Mucosa of descending colon (tissue), 3 donors: ENCODE measurements at places on chromosomes 12 and 14. TPM values are rescaled to one million over a fixed set of nuclear protein-coding genes. Genes with fewer than 3 reads are reported as not detected.

The DBX2 gene
- total RNA-seq: not detected

The PPP2R5E gene
- total RNA-seq: 54.1 TPM

The GPR84 gene
- total RNA-seq: 1.7 TPM

The HCAR1 gene
- total RNA-seq: 0.09 TPM

The TROAP gene
- 18.8 TPM for total RNA-seq

The RNASE13 gene
- total RNA-seq: not detected

The TNS2 gene
- total RNA-seq: 22.6 TPM

The TAS2R42 gene
- not detected for total RNA-seq

The AICDA gene
- total RNA-seq: not detected

The PWP1 gene
- total RNA-seq: 22.4 TPM

The TAS2R9 gene
- not detected for total RNA-seq

The KRT2 gene
- total RNA-seq: not detected

The SCN8A gene
- 5.2 TPM for total RNA-seq

The ZBTB42 gene
- 6.5 TPM for total RNA-seq

The CCDC177 gene
- not detected for total RNA-seq

The SRRM4 gene
- 0.32 TPM for total RNA-seq

The TPPP2 gene
- total RNA-seq: not detected

The CYP46A1 gene
- total RNA-seq: 1.0 TPM

The BMP4 gene
- total RNA-seq: 16.0 TPM

The HECTD1 gene
- 160 TPM for total RNA-seq

The KIF5A gene
- 0.61 TPM for total RNA-seq

The MFAP5 gene
- 10.7 TPM for total RNA-seq

The KCNMB4 gene
- 0.52 TPM for total RNA-seq

The NPAS3 gene
- total RNA-seq: 2.0 TPM

The RDH12 gene
- not detected for total RNA-seq

The RNASE7 gene
- 0.32 TPM for total RNA-seq

The SENP1 gene
- total RNA-seq: 12.7 TPM

The OR4E2 gene
- not detected for total RNA-seq

The FAM222A gene
- 4.4 TPM for total RNA-seq

The IL31 gene
- total RNA-seq: not detected

The B4GALNT3 gene
- total RNA-seq: 94.9 TPM

The G2E3 gene
- 14.9 TPM for total RNA-seq

The NR2C1 gene
- total RNA-seq: 27.8 TPM

The NYNRIN gene
- total RNA-seq: 15.8 TPM

The PMCH gene
- total RNA-seq: not detected

The GUCY2C gene
- 33.2 TPM for total RNA-seq

The RFX4 gene
- total RNA-seq: not detected

The PKP2 gene
- 147 TPM for total RNA-seq

The TEX22 gene
- 0.95 TPM for total RNA-seq

The SOCS2 gene
- total RNA-seq: 40.7 TPM

The BCL2L14 gene
- 74.4 TPM for total RNA-seq

The ADCY6 gene
- total RNA-seq: 207 TPM

The GALNT8 gene
- 7.9 TPM for total RNA-seq

The TMEM229B gene
- 12.6 TPM for total RNA-seq

The GPD1 gene
- 1.7 TPM for total RNA-seq

The TMTC1 gene
- total RNA-seq: 49.1 TPM

The DEGS2 gene
- total RNA-seq: 6.2 TPM

The SOAT2 gene
- not detected for total RNA-seq

The LRP1-AS gene
- not detected for total RNA-seq

The HNRNPC gene
- total RNA-seq: 312 TPM

The ACSM4 gene
- total RNA-seq: not detected
